ENCODE measurements at places on chromosomes 2 and 18. TPM values are rescaled to one million over a fixed set of nuclear protein-coding genes. Genes with fewer than 3 reads are reported as not detected.
A peak's percentile ranks its signal among the peaks of the same experiment; 100 is the strongest.

DNA sequence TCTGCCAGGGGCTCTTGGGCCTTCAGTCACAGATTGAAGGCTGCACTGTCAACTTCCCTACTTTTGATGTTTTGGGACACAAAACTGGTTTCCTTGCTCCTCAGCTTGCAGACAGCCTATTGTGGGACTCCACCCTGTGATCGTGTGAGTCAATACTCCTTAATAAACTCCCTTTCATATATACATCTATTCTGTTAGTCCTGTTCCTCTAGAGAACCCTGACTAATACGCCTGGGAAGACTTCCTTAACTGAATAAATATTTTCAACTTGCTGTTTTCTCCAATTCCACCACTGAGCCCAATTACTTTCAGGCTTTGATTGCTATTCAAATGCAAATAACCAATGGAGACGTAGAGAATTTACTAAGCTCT, 61.4 kb upstream of the CCDC195 start:
- no peaks in the 10 kb centered on the region for H3K27me3 ChIP-seq
- H3K27ac ChIP-seq, result no peak overlapping the region
- DNase-seq, result no peak
- H3K36me3 ChIP-seq, result peaks cover 5% of the 10 kb centered on the region
- no peaks in the 10 kb centered on the region for H3K4me1 ChIP-seq
- no peak overlapping the region for H3K4me3 ChIP-seq

SERPINB3 gene
- total RNA-seq, result 1.5 TPM

GRCh38 chr2:128457006-128457604, 138.4 kb upstream of the HS6ST1 start:
- no peak overlapping the region for H3K27ac ChIP-seq
- no peaks in the 10 kb centered on the region for H3K36me3 ChIP-seq
- H3K27me3 ChIP-seq, result no peaks in the 10 kb centered on the region
- DNase-seq, result peak; percentile 27

GRCh38 chr2:25119263-25119662, 49.1 kb downstream of the POMC start:
- no peaks in the 10 kb centered on the region for H3K4me1 ChIP-seq
- H3K36me3 ChIP-seq, result no peaks in the 10 kb centered on the region
- no peak for DNase-seq
- no peaks in the 10 kb centered on the region for H3K27me3 ChIP-seq
- H3K27ac ChIP-seq, result no peak overlapping the region

DNA sequence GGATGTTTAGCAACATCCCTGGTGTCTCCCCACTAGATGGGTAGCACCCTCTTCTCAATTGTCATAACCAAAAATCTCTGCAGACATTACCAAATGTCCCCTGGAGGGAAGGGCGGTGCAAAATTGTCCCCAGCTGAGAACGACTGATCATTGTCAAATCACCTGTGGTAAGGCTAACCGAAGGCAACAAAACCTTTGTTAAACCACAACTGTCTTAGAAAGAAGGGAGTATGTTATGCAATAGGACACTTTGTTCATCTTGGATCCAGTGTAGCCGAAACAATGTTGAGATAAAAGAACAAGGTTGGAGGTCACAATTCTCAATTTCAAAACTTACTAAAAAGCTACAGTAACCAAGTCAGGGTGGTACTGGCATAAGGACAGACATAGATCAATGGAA, 50.3 kb upstream of the ST3GAL5 start:
- no peaks in the 10 kb centered on the region for H3K36me3 ChIP-seq
- no peak for DNase-seq
- H3K27me3 ChIP-seq, result no peaks in the 10 kb centered on the region
- peaks cover 18% of the 10 kb centered on the region for H3K4me1 ChIP-seq
- no peak overlapping the region for H3K27ac ChIP-seq
- H3K4me3 ChIP-seq, result no peak overlapping the region

- H3K27ac ChIP-seq, result no peak overlapping the region
- H3K4me3 ChIP-seq, result no peak overlapping the region
- no peaks in the 10 kb centered on the region for H3K36me3 ChIP-seq
- no peaks in the 10 kb centered on the region for H3K27me3 ChIP-seq
- DNase-seq, result no peak
Observed at GRCh38 chr2:173119069-173119807, 43.6 kb downstream of the MAP3K20 start.

DNA sequence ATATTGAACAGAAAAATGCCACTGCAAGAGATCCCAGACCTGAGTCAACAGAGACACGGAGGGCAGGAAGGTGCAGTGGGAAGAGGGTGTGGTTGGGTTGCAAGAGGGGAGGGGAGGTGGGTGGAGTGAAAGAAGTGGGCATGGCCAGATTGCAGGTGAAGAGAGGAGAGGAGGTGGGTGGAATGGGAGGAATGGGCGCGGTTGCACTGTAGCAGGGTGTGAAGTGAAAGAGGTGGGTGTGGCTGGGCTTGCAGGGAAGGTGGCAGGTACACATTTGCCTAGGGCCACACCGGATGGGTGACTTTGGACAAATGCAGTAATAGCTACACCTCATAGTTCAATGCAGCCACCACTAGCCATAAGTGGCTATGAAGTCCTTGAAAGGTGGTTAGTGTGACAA, 71.1 kb downstream of the DOCK10 start:
- H3K27ac ChIP-seq, result no peak overlapping the region
- no peak for DNase-seq
- H3K4me1 ChIP-seq, result peaks cover 9% of the 10 kb centered on the region
- H3K36me3 ChIP-seq, result no peaks in the 10 kb centered on the region
- H3K4me3 ChIP-seq, result no peak overlapping the region

RPIA gene
- 7.9 TPM for total RNA-seq

DNA sequence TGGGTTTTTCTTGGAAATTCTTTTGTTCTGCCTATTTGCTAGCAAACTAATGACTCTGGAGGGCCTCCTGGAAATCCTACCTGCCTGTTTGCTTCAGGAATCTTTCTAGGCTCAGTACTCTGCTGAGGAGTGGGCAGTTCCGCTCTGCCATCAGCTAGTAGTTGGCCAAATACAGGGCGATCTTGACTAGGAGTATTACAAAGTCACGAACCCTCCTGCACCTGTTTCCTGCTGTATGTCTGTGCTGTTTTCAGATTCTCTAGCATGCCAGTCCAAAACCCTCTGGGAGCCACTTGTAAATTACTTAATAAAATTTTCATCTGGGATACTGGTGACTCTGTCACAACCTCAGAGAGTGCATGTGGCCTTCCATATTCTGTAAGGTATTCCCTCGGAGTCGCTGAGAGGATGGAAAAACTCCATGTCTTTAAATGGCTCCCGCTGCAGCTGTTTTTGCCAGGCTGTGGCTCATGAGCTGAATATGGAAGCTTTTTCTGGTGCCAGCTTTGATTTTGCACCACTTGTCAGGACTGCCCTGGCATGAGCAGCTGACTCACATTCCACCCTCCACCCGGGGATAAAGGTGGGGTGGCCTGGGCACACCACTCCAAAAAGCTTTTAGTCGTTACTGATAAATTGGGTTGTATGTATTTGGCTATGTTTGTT, 123.0 kb downstream of the RTN4 start:
- no peaks in the 10 kb centered on the region for H3K27me3 ChIP-seq
- no peaks in the 10 kb centered on the region for H3K36me3 ChIP-seq
- DNase-seq, result no peak
- H3K4me3 ChIP-seq, result no peak overlapping the region
- H3K4me1 ChIP-seq, result peaks cover 11% of the 10 kb centered on the region

DNA sequence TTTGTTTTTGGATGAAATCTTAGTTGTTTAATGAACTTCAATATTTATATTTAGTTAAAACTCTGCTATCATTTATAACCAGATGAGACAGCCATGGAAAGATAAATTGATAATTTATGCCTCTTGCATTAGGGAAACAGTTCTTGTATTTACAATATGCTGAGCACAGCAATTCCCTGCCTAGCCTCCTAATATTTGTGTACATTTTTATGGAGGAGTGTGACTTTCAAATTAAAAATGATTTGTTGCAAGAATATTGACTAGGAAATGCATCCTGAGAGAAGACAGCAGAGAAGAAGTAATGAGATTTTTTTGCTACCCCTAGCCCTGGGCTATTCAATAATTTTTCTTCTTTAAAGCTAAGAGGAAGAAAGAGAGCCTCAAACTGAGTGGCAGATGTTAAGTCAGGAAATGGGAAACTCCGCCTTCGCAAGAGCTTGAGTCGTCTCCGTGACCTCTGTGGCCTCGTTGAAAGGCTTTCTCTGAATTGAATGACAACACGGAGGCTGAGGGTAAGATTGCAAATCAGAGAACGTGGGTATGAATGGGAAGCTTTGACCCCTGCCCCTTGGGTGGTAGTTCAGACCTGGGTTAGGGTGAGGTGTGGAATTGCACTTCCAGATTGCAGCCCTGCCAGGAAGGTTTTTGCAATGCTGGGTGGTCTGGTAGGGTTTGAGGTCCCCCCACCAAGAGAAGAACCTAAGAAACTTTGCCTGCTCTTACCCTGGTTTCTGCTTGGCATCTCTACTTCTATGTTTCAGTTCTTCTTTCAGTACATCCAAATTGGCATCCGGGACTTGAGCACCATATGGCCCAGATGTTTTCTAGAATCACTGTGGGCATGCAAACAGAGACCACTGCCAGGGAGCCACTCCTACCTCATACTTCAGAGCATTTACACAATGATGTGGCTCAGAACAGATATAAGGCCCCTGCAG, 210.3 kb upstream of the RBMS1 start:
- no peak for DNase-seq
- H3K27me3 ChIP-seq, result no peaks in the 10 kb centered on the region
- no peak overlapping the region for H3K27ac ChIP-seq

DNA sequence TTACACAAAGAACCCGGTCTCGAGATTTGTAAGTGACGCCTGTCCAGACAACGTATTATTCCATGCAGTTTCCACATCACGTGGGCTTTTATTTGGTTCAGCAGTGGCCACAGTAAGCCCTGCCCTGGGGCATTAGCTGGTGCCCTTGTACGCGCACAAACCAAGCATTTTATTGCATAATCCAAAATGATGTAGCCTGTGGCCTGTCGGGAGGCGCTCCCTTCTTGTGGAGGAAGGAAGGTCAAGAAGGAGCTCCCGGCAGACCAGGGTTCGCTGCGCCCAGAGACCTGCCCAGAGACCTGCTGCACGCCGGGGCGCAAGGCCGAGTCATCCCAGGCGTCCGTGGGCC, 179.6 kb upstream of the ALKAL2 start:
- H3K36me3 ChIP-seq, result no peaks in the 10 kb centered on the region
- DNase-seq, result no peak
- H3K27me3 ChIP-seq, result peaks cover 43% of the 10 kb centered on the region

GRCh38 chr2:152407204-152407721, 72.3 kb downstream of the FMNL2 start:
- H3K4me1 ChIP-seq, result peaks cover 34% of the 10 kb centered on the region
- peak overlapping the region; percentile 17 for H3K4me3 ChIP-seq
- DNase-seq, result no peak
- peak overlapping the region; percentile 56 for H3K27ac ChIP-seq
- H3K27me3 ChIP-seq, result no peaks in the 10 kb centered on the region

GCG gene
- total RNA-seq, result not detected

BOK gene
- 61.0 TPM for total RNA-seq

- no peaks in the 10 kb centered on the region for H3K4me1 ChIP-seq
- no peak overlapping the region for H3K4me3 ChIP-seq
- no peak for DNase-seq
Observed at GRCh38 chr2:2524348-2524941, 193.4 kb upstream of the MYT1L start.

GRCh38 chr2:161733025-161733424, 108.8 kb downstream of the SLC4A10 start:
- no peak for DNase-seq
- H3K36me3 ChIP-seq, result no peaks in the 10 kb centered on the region
- H3K4me3 ChIP-seq, result no peak overlapping the region

DNA sequence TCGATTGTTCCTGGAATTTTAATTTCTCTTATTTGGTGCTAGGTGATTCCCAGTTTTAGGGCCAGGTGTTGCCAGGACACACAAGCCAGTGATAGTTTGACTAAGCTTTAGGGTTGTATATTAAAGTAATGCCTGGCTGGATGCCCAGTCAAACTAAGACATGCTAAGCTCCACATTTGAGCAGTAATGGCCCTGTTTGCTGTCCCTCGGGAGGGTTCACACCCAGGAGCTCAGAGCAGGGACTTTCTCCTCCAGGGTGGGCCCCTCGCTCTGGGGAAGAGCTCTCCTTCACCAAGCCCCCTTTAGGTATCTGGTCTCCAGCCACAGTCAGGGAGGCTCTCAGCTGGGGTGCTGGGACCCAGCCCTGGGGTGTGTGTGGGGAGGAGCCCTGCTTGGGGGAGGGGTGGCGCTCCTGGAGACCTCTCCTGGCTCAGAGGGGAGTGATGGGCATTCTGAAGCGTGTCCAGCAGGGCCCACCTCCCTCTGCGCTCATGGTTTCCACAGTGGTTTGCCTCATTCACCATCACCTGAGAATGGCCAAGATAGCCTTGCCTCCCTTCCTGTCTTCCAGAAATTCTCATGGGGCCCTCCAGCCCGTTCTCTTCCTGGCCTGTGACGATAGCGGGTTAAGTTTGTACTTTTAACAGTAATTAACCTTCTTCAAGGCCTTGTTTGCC, 31.7 kb downstream of the INPP4A start:
- H3K27me3 ChIP-seq, result no peaks in the 10 kb centered on the region
- no peaks in the 10 kb centered on the region for H3K36me3 ChIP-seq
- peaks cover 29% of the 10 kb centered on the region for H3K4me1 ChIP-seq
- H3K27ac ChIP-seq, result no peak overlapping the region

SPATA3 gene
- not detected for total RNA-seq

DNA sequence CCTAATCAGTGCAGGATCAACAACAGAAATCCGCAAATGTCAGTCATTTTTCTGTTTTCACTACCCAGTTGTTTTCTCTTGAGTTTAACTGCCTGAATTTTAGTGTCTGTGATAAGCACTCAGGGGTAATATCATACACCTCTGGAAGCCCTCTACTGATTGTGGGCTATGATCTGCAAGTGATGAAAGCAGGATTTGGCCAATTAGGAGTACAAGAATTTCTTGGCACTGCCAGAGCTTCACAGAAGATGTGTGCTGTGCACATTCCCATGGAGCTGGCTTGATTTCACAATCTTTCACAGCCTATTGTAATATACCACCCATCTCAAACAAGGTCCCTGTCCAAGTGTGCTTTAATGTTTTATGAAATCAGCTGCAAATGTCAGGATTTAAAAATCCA, 27.3 kb upstream of the TDRD15 start:
- H3K36me3 ChIP-seq, result no peaks in the 10 kb centered on the region
- H3K4me3 ChIP-seq, result no peak overlapping the region
- DNase-seq, result no peak
- H3K27ac ChIP-seq, result no peak overlapping the region
- no peaks in the 10 kb centered on the region for H3K4me1 ChIP-seq

MAPRE3 gene
- total RNA-seq, result 34.5 TPM

GRCh38 chr18:49319590-49319989, 140.9 kb downstream of the DYM start:
- no peak for DNase-seq
- H3K36me3 ChIP-seq, result no peaks in the 10 kb centered on the region
- H3K27ac ChIP-seq, result no peak overlapping the region
- no peaks in the 10 kb centered on the region for H3K27me3 ChIP-seq
- no peaks in the 10 kb centered on the region for H3K4me1 ChIP-seq
- no peak overlapping the region for H3K4me3 ChIP-seq
